GM23248 (cell line): ENCODE measurements at places on chromosomes 3 and 15. TPM values are rescaled to one million over a fixed set of nuclear protein-coding genes. Genes with fewer than 3 reads are reported as not detected.

- peak; percentile 38 for DNase-seq
Observed at GRCh38 chr3:136535906-136536305, 216.3 kb downstream of the STAG1 start.

The SLC22A13 gene
- not detected in 2 replicates for polyA plus RNA-seq

The TM4SF18 gene
- not detected in 2 replicates for polyA plus RNA-seq

The CHRM5 gene
- 0.05 TPM in 1 of 2 replicates, not detected in the other for polyA plus RNA-seq

DNA sequence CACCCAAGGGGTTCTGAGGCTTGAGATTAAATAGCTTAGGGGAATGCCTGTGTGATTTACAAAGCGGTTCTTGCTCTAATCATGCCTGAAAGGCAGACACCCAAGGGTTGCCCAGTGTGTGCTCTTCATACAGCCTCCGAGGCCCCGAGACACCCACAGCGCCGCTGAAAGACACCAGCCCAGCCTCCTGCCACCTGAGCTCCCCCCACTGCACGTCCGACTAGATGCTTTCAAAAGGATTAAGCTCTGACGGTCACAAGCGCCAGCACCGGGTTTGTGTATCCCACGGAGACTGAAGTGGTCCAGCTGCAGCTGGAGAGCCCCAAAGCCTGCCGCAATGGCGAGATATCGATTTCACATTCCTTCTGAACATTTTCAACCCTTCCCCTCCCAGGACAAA is 50.3 kb downstream of the SPATA12 start:
- DNase-seq = no peak

GRCh38 chr15:49815950-49816349 is 195.1 kb downstream of the DTWD1 start:
- DNase-seq = peak; percentile 93

- DNase-seq = no peak
Observed at GRCh38 chr15:92576597-92577200, 78.9 kb downstream of the FAM174B start.

GRCh38 chr3:152183473-152183872 is 85.3 kb upstream of the MBNL1 start:
- DNase-seq = no peak

The CD200 gene
- polyA plus RNA-seq = 0.18 and 0.20 TPM in 2 replicates

The ALDH1L1 gene
- polyA plus RNA-seq = not detected in 2 replicates

GRCh38 chr3:120506076-120506827 is 55.5 kb upstream of the FSTL1 start:
- DNase-seq = peak; percentile 69

The PLD1 gene
- 3.0 and 3.6 TPM in 2 replicates for polyA plus RNA-seq

GRCh38 chr3:132681421-132681820 is 21.3 kb downstream of the UBA5 start:
- no peak for DNase-seq

GRCh38 chr3:60579734-60580133 is 671.5 kb downstream of the FHIT start:
- peak; percentile 94 for DNase-seq

The ZBTB20 gene
- 10.5 and 12.2 TPM in 2 replicates for polyA plus RNA-seq

- no peak for DNase-seq
Observed at GRCh38 chr15:69591905-69592508, 139.4 kb downstream of the RPLP1 start.

DNA sequence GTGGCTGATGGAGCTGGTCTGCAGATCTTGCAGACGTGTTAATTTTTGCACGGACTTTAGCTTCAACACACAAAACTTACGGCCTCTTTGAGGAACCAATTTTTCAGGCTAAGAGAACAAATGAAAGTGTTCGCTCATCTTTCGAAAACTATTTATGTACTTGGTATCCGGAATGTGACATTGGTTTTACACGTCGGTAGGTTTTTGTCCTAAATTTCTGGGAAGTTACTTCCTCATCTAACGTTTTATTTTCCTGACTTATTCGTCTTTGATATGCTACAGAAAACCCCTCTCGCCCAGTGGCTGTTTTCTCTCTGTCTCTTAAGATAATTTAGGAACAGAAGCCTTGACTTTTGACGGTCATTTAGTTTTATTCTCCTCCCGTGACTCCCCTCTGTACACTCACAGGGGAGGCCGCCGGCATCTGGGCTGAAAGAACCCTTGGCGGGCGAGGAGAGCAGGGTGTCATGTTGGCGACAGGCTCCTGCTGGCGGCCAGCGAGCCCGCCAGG is 834 bp upstream of the GREM1 start:
- no peak for DNase-seq

- DNase-seq = no peak
Observed at GRCh38 chr15:80931721-80932512, 57.7 kb downstream of the MESD start.

The ARNT2 gene
- polyA plus RNA-seq = 9.3 and 11.9 TPM in 2 replicates

DNA sequence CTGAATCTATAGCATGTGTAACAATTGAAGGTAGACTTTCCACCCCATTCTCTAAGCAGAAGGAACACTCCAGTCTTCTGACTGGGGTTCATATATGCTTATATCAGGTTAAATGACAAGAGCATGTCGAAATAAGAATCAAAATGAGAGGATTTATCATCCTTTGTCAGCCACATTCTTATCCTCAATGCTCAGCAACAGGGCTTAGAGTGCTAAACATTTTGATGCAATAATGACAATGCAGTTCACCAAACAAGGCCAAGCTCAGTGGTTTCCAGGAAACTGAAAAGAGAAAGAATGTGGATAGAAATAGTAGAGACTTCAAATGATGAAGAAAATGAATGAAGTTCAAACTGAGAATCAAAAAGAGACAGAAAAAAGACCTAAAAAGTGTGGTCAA is 78.0 kb downstream of the FSIP1 start:
- peak; percentile 72 for DNase-seq

GRCh38 chr3:6640907-6641306 is 220.0 kb upstream of the GRM7 start:
- no peak for DNase-seq

The HDAC11 gene
- polyA plus RNA-seq = 11.7 and 12.1 TPM in 2 replicates

DNA sequence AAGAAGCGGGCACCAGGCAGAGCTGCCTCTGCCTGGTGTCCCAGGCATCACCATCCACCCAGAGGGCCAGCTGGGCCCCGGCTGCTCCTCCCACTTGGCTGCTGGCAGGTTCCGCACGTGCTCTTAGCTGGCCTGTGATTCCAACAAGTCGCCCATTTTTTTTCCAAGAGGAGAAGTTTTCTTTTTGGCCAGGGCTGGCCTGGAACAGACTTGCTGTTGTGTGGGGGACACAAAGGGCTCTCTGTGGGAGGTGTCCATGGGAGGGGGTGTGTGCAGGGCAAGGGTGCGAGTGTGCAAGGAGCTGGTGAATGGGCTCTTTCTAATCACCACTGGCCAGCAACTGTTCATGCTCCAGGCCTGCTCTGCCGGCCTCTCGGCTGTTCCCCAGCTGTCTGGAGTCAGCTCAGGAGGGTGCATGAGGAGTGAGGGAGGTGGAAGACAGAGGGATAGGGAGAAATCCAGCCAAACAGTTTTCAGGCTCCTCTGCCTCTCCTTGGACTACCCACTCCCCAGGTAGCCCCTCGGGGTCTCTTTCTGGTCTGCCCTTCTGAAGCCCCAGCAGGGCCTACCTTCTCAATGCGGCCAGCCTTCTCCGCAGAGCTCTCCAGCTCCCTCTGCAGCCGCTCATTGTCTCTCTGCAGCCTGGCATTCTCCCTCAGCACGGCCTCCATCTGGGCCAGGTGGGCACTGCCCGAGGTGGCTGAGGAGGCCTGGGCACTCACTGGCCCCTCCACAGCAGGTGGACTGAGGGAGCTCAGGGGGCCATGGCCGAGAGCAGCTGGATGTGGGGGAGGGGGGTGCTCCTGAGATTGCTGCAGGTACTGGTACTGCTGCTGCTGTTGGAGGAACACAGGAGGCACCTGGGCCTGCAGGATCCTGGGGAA is 7.1 kb downstream of the AMOTL2 start:
- DNase-seq = peak; percentile 70

- DNase-seq = peak; percentile 64
Observed at GRCh38 chr15:39145854-39146625, 434.8 kb upstream of the THBS1 start.

DNA sequence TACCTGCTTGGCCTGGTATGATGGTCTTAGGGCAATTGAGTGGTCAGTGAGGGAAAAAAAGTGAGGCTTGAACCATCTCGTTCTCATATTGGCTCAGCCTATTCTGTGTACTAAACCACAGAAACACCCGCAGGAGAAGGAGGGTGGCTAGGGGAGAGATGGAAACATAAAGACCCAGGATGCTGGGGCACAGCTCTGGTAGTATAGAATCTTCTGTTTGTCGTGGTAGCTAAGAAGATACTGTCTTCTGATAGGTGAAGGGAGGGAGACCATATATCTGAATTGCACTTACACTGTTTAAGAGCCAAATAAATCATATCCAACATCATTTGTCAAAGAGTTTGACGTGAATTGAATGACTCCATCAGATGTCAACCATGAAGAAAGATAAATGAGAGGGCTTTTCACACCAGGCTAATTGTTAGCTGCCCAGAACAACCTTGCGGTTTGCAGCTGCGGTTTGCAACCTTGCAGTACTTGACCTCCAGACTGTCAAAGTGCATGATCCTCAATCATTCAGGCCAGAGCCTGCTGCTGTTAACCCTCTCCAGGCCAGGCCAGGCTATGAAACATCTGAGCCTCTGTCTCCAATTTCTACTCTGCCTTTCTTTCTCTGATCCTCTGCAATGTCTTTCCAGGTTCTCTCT is 40.9 kb upstream of the PIK3R4 start:
- DNase-seq = no peak

The IGDCC3 gene
- 0.11 TPM in 1 of 2 replicates, not detected in the other for polyA plus RNA-seq

DNA sequence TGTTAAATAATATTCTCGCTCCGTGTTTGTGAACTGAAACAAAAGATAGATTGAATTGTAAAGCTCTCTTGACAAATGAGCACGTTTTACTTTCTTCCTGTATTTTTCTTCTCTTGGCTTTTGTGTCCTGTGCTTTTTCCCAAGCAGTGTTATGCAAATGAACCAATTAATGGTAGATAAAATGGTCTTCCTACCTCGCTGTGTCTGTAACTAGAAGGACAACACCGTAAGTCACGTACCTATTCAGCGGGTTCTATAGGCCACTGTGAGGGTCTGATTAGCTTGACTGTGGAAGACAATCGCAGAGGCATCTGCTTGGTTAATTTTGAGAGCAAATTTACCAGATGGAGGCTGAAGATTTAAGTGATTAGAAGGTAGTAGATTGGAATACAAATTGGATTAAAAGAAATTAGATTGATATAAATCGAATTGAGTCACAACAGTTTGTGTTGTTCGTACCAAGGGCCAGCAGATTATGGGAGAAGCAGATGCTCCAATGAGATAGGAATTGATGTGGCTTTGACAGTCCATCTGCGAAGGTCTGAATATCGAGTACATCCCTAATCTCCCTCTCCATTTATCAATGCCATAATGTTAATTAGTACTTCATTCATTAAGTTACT is 40.2 kb downstream of the ROBO2 start:
- DNase-seq = no peak

GRCh38 chr3:102024270-102024904 is 175.1 kb downstream of the NFKBIZ start:
- no peak for DNase-seq

The CAMKV gene
- 0.09 and 0.19 TPM in 2 replicates for polyA plus RNA-seq

DNA sequence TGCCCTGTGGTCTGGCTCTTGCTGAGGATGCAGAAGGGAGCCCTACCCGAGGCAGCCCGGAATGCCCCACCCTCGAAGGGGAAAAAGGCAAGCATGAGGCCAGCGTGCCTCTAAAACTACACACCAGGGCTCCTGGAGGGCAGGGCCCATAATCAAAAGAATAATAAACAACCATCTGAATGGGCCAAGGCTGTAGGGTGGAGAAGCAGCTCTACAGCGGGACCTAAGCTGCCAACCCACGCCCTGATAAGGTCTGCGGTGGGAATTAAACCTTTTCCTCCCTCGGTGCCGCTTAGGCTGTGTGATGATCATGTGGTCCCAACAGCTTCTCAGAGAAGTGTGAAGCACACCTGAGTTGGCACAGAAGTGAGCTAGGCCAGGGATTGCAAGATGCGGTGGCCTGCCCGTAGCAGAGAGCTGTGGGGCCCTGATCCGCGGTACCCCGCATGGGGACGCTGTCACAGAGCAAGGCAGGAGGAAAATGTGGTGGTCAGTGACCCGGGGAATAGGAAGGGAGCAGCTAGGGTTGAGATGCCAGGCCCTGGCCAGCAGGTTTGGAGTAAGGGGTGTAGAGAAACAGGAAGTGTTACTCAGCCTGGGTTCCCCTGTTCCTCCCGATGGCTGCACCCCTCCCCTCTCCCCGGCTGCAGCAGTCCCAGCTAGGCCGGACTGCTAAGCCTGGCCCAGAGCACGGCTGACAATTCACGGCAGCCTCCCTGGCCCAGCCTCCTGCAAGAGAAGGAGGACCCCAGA is 1.1 kb upstream of the C15orf62 start:
- no peak for DNase-seq

- no peak for DNase-seq
Observed at GRCh38 chr3:56878074-56878473, 76.3 kb upstream of the ARHGEF3 start.

- DNase-seq = no peak
Observed at GRCh38 chr3:20194793-20195460, 8.9 kb upstream of the SGO1 start.

- no peak for DNase-seq
Observed at GRCh38 chr15:85710340-85710842, 84.3 kb downstream of the KLHL25 start.

DNA sequence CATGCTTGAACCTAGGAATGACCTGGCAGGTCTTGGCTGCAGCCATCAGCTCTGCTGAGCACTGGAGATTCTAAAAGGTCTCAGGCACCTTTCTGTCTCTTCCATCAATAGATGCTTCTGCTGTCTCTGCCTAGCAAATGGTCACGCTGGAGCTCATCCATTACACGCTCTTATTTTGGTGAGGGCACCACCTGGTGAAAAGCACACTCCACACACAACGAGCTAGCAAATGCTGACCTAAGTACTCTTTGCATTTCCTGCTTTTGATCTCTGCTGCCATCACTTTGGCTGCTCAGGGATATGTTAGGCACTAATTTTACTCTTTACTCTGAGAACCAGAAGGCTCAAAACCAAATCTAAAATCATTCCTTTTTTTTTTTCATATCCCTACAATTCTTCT is 91.3 kb downstream of the RAB11A start:
- no peak for DNase-seq

The HRH1 gene
- polyA plus RNA-seq = 7.1 and 8.1 TPM in 2 replicates

- no peak for DNase-seq
Observed at GRCh38 chr3:191169566-191169965, 29.5 kb upstream of the OSTN start.

The SPRED1 gene
- 10.2 and 11.6 TPM in 2 replicates for polyA plus RNA-seq

The CELF6 gene
- 0.08 TPM in 1 of 2 replicates, not detected in the other for polyA plus RNA-seq

The FBXL22 gene
- polyA plus RNA-seq = 0.65 and 1.4 TPM in 2 replicates

DNA sequence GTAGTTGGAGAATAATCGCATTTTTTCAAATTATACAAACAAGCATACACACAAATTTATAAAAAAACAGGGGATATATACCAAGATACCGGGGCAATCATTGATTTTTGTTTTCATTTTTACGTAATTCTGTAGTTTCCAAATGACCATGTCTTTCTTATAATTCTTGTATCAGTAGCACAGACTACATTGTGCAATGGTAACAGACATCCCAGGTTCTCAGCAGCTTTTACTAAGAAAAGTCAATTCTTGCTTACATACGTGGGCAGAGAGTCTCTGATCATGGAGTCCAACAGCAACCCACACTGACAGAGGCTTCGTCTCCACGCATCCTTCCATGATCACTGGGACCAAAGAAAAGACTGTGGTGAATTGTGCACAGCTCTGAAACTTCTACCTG is 441.3 kb downstream of the TBL1XR1 start:
- no peak for DNase-seq

- peak; percentile 83 for DNase-seq
Observed at GRCh38 chr3:141940194-141940776, 63.8 kb downstream of the ATP1B3 start.

- no peak for DNase-seq
Observed at GRCh38 chr15:50800715-50801114, 35.2 kb upstream of the SPPL2A start.
